ENCODE measurements at places on chromosomes 2 and 18. TPM values are rescaled to one million over a fixed set of nuclear protein-coding genes. Genes with fewer than 3 reads are reported as not detected.

SRD5A2 gene
- not detected for total RNA-seq

RNF152 gene
- 0.18 TPM for total RNA-seq

DNA sequence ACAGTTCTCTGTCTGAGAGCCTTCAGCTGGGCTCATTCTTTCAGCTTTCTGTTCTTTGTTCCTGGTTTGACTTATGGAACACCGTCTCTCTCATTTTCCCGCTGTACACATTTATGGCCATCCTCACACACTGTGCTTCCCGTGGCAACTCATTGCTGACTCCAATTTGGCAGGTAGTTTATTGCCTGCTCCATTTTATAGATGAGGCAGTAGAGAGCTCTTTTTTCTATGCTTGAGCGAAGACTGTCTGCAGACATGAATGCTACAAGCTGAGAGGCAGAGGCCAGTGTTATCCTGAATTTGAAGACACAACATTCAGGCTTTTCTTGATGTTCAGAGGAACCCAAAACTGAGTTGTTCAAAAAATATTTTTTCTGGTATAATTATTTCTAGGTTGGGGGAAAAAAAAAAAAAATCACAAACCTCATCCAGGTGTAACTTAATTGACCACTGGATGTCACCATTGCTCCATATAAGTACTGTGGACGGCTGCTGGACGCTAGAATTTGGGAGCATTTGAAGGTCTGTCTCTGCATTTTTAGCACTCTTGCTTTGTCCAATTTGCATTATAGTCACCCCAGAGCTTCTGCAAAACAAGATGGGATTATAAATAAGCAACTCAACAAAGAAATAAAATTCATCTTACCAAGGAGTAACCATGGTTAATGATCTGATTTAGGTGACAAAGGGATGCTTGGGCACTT is 83.5 kb downstream of the HRH4 start:
- no peaks in the 10 kb centered on the region for H3K27me3 ChIP-seq
- DNase-seq = no peak
- no peaks in the 10 kb centered on the region for H3K4me1 ChIP-seq
- no peaks in the 10 kb centered on the region for H3K36me3 ChIP-seq

DNA sequence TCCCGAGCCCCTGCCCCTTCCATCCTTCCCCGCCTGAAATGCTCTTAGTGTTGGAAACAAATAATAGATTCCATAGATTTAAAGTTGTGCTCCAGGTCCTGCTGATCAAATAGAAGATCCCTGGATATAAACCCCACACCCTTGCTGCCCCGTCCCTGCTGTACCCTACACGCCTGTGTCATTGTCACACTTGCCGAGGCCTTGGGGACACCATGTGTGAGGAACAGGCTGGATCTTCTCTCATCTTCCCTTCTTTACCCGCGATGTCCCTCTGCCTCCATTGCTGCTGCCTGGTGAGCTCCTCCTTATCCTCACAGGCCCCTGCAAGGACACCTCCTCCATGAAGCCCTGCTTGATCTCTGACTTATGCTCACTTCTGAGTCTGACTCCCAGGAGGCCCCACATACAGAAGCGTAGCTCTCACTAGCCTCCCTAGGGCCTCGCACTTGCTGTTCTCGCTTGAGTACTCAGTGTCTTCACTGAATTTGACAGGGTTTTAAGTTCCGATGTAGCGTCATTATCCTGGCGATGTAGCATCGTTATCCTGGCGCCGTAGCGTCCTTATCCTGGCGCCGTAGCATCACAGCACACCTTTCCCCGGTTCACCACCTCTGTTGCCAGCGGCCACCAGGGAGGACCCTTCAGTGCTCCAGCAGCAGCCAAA is 221.9 kb downstream of the NDUFA10 start:
- H3K4me3 ChIP-seq = no peak overlapping the region
- no peak for DNase-seq
- H3K36me3 ChIP-seq = no peaks in the 10 kb centered on the region
- no peaks in the 10 kb centered on the region for H3K27me3 ChIP-seq
- no peak overlapping the region for H3K27ac ChIP-seq

DNA sequence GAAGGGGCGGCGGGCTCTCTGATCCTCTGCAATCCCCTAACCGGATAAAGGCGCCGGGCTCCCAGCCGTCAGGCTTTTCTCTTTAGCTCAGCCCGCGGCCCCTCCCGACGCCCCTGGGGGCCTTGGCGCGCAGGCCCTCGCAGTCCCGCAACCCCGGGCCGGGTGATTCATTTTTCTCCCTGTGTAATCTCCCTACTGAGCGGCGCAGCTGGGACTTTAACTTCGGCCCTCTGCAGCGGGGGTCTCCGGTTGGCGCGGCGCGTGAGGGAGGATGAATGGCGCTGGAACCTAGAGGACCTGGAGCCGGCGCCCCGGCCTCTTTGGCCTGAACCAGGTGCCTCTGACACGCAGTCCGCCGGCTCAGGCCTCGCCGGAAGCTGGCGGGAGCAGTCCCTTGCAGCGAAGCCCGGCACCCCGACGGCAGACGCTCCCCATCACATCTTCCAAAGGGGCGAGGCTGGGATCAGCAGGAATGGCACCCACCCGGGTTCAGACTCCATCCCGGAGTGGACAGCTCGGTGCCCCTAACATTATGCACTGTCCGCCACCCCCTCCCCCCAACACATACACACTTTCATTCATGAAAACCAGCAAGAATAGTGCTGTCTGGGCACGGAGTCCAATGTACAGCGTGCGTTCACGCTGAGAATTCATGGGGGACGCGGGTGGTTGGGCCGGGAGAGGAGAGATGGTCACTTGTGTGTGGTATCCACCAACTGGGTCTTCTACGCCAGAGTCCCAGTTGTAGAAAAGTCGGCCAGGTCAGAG is 1.2 kb downstream of the CNGA3 start:
- H3K27me3 ChIP-seq = peaks cover 29% of the 10 kb centered on the region
- no peak overlapping the region for H3K4me3 ChIP-seq
- no peaks in the 10 kb centered on the region for H3K4me1 ChIP-seq
- H3K36me3 ChIP-seq = no peaks in the 10 kb centered on the region
- no peak for DNase-seq

DNA sequence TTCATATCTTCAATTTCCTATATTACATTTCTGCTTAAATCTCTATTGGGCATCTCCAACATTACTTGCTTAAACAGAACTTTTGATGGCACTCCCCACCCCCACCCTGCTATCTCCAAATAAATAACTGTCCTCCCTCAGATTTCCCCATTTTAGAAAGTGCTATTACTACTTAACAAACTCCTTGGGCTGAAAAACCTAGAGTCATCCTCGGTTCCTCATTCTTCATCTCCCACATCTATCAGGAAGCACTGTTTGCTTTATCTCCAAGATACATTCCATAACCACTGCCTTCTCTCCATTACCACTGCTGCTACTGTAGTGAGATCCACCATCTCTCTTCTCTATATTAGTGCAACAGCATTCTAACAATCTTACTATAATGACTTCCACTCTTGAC is 150.4 kb upstream of the CYRIA start:
- no peak overlapping the region for H3K27ac ChIP-seq
- no peak overlapping the region for H3K4me3 ChIP-seq
- DNase-seq = no peak
- no peaks in the 10 kb centered on the region for H3K36me3 ChIP-seq
- no peaks in the 10 kb centered on the region for H3K27me3 ChIP-seq

DNA sequence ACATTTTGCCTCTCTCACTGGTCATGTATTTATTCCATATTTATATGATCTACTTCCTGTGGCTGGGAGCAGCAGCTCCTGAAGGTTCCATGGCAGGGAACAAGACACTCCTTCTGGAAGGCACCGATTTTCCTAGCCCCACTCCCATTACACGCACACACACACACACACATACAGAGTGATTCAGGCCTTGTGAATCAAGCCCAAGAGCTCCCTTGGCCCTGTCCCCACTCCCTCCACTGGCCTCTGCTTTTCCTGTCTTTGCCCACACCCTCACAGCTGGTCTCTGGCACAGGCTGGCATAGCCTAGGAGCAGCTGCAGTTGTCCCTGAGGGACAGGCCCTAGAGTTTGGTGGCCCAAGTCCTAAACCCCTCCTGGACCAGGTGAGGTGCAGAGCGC is 201.7 kb downstream of the NAPG start:
- peaks cover 4% of the 10 kb centered on the region for H3K27me3 ChIP-seq
- H3K4me1 ChIP-seq = no peaks in the 10 kb centered on the region
- H3K27ac ChIP-seq = no peak overlapping the region

DNA sequence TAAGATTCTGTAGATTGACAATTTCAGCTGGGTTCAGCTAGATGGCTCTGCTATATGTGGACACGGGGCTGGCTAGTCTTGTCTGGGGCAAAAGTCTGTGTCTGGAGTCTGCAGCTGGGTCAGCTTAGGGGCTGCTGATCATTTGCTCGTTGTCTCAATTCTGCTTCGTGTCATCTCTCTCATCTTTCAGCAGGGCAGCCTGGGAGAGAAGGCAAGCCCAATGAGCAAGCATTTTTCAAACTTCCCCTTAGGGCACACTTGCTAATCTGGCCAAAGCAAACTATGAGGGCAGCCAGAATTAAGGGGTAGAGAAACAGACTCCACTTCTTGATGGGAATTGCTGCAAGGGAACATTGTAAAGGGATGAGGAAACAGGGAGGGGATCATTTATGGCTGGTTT is 462.6 kb downstream of the SLC4A3 start:
- H3K27me3 ChIP-seq = no peaks in the 10 kb centered on the region
- no peaks in the 10 kb centered on the region for H3K36me3 ChIP-seq
- H3K4me3 ChIP-seq = no peak overlapping the region
- no peak overlapping the region for H3K27ac ChIP-seq
- no peaks in the 10 kb centered on the region for H3K4me1 ChIP-seq

DNA sequence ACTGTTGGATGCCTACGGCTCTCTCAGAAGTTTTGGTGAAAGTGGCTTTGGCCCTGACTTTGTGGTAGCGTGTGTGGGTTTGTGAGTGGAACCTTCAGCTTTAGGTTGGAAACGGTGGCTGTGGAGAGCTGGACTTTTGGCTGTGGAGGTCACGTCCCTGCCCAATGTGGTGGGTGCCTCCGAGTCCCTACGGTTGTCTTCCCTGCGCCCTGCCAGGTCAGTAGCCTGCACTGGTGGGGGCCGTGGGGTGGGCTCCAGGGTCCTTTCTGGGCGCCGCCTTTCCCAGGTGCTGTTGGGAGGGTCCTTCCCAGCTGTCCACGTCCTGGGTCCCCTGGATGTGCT is 11.1 kb downstream of the COLEC11 start:
- no peak for DNase-seq
- no peaks in the 10 kb centered on the region for H3K36me3 ChIP-seq
- H3K27me3 ChIP-seq = no peaks in the 10 kb centered on the region
- H3K4me1 ChIP-seq = peaks cover 8% of the 10 kb centered on the region
- peak overlapping the region; percentile 71 for H3K27ac ChIP-seq

DNA sequence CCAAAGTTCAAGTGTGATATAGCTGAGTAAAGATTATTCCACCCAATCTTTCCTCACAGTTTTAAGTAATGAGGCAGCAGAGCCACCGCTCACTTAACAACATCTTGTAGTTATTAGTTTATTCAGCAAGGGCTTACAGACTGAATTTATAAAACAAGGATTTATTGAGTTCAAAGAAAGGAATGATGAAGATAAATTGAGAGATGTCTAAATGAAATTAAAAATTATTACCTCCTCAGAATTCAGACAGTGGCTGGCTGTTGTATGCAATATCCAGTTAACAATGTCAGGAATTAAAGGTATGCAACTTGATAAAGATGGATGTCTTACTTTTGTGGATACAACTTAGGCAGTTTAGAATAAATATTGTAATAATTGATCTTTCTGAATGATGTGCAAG is 927.3 kb upstream of the CDH2 start:
- no peak overlapping the region for H3K4me3 ChIP-seq
- no peaks in the 10 kb centered on the region for H3K27me3 ChIP-seq
- DNase-seq = no peak
- no peaks in the 10 kb centered on the region for H3K4me1 ChIP-seq
- no peaks in the 10 kb centered on the region for H3K36me3 ChIP-seq
- H3K27ac ChIP-seq = no peak overlapping the region

Measured in Panc1 (cell line).